ENCODE measurements at places on chromosomes 2 and 18.

DNA sequence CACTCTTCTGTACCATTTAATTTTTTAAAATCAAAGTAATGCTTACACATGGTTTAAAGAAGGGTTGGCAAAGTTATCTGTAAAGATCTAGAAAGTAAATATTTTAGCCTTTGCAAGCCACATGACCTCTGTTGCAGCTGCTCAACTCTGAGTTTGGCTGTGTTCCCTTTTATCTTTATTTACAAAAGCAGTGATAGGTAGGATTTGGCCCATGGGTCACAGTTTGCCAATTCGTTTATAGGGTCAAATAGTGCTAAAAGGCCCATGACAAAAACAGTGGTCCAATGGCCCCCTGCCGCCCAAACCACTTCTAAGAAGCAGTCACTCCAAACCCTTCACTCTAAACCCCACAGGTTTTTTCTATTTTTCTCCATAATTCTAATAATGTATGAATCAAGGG is 124.8 kb downstream of the PARD3B start:
- DNase-seq, result no peak

DNA sequence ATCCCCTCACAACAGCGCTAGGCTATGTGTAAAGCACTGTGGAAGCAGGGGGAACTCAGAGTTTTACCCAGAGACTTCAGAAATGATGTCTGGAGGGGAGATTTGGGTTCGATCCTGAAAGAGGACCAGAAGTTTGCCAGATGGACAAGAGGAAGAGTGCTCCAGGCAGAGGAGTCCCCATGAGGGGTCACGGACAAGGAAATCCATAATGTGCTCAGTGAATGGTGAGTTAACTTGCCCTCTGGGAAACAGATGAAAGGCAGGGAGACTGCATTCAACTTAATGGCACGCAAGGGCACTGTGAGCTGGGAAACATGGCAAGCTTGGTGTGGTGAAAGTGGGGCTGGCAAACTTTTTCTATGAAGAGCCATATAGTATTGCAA is 6.0 kb upstream of the ASAP2 start:
- DNase-seq, result no peak

DNA sequence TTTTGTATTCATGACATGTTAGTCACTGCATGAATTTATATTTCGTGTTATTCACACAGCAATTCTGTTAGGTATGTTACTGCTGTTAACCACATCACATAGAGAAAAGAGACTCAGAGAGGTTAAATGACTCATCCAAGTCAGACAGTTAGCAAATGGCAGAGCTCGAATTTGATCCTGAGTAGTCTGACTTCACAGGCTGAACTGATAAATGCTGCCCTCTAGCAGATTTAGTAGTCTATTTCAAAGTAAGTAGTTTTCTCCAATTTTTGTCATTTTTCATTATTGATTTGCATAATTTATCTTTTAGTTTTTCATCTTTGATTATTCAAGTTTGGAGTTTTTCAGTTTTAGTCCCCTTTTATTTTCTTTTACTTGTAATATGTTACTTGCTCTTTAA is 58.3 kb downstream of the WDR7 start:
- peak; percentile 39 for DNase-seq

GRCh38 chr18:77044866-77045664 is 87.5 kb downstream of the MBP start:
- no peak for DNase-seq

GRCh38 chr2:202007015-202007982 is 26.4 kb upstream of the FZD7 start:
- no peak for DNase-seq

DNA sequence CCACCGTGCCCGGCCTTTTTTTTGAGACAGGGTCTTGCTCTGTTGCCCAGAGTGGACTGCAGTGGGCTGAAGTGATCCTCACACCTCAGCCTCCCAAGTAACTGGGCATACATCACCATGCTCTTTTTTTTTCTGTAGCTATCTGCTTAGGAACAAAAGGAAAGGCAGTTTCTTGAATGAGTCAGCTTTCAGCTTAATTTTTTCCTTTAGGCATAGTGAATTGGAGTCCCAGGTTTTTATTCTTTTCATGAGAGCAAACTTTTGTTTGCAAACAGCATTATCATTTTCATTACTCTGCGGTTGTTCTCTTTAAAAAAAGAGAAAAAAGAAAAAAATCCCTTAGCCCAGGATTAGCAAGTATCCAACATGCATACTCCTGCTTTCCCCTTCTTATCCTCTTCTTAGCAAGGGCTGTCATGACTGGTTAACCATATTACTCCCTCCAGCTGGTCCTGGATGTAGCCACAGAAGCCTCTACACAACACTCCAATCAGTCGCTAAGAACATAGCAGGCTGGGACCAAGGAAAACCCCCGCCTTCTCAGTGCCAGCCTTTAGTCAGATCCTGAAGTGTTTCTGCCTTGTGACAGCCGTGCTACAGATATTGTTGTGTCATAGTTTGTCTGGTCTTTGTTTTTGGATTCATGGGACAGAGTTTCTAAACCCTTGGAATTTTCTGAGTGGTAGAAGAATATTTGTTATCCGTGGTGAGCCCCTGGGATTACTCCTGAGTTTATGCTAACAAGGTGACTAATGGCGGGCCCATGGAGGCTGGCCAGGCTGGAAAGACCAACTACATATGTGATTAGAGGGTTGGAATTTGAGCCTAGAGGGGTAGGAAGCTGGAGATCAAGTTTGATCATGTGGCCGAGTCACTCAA is 23.3 kb upstream of the ST3GAL5 start:
- no peak for DNase-seq

GRCh38 chr18:79882522-79883241 is 68.8 kb downstream of the SLC66A2 start:
- DNase-seq, result no peak

- no peak for DNase-seq
These were observed 822 bp upstream of the GPD2 start for GRCh38 chr2:156435396-156435717.

DNA sequence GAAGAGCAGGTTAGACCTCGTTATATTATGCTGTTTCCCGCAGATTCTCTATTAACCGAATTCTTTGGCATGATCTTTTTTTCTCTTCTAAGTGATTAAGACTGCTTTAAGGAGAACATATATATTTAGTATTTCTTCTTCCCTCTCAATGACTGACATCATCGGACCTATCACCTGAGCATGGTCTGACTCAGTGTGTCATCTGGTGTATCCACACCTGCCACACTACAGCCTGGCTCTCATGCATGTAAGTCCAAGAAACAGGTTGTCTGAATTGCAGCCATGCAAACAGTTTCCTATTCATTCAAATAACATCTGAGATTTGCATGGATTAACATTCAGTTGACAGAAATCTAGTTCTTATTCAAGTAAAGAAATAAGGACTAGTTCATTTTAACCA is 55.1 kb upstream of the CWC22 start:
- DNase-seq, result no peak

DNA sequence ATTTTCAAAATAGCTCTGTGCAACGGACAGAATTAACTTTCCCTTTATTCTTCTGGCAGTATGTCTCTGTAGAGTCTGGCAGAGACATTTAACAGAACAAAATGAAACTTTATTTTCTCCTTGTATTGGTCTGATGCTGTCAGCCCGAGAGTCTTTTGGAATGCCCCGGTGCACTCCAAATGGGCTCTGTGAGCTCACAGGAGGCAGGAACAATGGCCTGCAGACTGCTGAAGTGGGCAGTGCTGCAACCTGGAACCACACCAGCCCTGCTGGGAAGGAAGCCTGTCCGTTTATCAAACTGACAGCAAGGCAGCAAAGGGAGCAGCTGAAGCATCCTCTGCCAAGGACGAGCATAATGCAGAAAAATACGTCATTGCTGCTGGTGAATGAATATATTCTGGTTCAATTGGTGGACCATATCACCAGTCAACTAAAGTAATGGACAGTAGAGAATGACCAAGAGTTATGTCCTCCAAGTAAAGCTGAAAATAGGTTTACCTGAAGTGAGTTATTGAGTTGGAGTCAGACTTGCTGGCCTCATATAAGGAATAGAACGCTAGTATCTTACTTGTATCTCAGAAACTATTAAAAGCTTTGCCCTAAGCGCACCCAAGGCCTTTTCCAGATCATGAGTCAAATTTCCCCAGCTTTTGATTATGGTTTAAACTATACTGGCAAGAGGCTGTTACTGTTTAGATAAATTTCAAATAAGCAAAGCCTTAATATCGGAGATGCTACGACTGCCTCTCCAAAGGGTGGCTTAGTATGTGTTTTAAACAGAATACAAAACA is 207.6 kb upstream of the TANK start:
- DNase-seq, result no peak

DNA sequence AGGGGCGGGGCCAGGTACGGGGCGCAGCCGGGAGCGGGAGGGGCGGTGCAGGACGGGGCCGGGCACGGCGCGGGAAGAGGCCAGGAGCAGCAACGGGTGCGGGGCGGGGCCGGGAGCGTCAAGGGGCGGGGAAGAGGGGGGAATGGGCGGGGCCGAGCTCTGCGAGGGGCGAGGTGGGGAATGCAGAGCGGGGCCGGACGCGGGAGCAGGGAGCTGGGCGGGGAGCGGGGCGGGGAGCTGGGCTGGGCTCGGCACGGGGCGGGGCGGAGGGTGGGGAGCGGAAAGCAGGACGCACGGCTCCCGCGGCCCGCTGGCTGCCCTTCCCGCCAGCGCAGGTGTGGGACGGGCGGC is at the start of gene IMPA2:
Gene IMPA2, plus strand, starts transcription at position 316 of the 351 bp plus-strand sequence. CDS start 163 bp downstream, outside the sequence.
- DNase-seq, result no peak

Data from HTR-8/SVneo (cell line).